ENCODE measurements at places on chromosomes 1 and 21. TPM values are rescaled to one million over a fixed set of nuclear protein-coding genes. Genes with fewer than 3 reads are reported as not detected.

Gene NID1
- total RNA-seq = 87.0 TPM

Gene ACTN2
- 0.28 TPM for total RNA-seq

Gene KIF14
- 12.6 TPM for total RNA-seq

Gene UBE2U
- not detected for total RNA-seq

Gene LCE1A
- not detected for total RNA-seq

Gene BRDT
- not detected for total RNA-seq

Gene UMODL1
- total RNA-seq = not detected

Gene ASH1L
- total RNA-seq = 29.4 TPM

Gene RORC
- not detected for total RNA-seq

Gene RCSD1
- 1.00 TPM for total RNA-seq

Gene ZNF648
- not detected for total RNA-seq

Gene YBEY
- 6.1 TPM for total RNA-seq

Gene SAMD11
- total RNA-seq = not detected

Gene MAB21L3
- total RNA-seq = not detected

Gene DCST1
- not detected for total RNA-seq

Gene TRIM63
- total RNA-seq = not detected

Gene CD48
- total RNA-seq = not detected

Gene CELA3B
- not detected for total RNA-seq

Gene PCAT6
- 1.7 TPM for total RNA-seq

Gene C1orf87
- total RNA-seq = not detected

Gene OLFML2B
- total RNA-seq = 0.51 TPM

Gene SPRR1B
- not detected for total RNA-seq

Gene LCE2A
- total RNA-seq = not detected

Gene LAPTM5
- total RNA-seq = 73.0 TPM

Gene RCAN3
- total RNA-seq = 2.7 TPM

Gene CD5L
- not detected for total RNA-seq

Gene LRRC39
- 0.40 TPM for total RNA-seq

Gene RSRP1
- total RNA-seq = 99.4 TPM

Gene WNT3A
- not detected for total RNA-seq

Gene AHCTF1
- total RNA-seq = 30.7 TPM

Gene AMY1B
- not detected for total RNA-seq

Gene TSEN15
- 25.8 TPM for total RNA-seq

Gene WASF2
- 169 TPM for total RNA-seq

Gene CASQ2
- total RNA-seq = not detected

Gene PARS2
- 3.8 TPM for total RNA-seq

Gene TMEM269
- not detected for total RNA-seq

Gene SLC45A3
- 16.9 TPM for total RNA-seq

Gene KRTAP13-2
- total RNA-seq = not detected

Gene KRTAP7-1
- total RNA-seq = not detected

Measured in endothelial cell of umbilical vein (primary cell).